Hematopoietic multipotent progenitor cell treated with erythropoietin and hydrocortisone succinate and interleukin-3 and kit ligand, for 17 days (in vitro differentiated cells): ENCODE measurements at places on chromosomes 1 and 21.
A peak's percentile ranks its signal among the peaks of the same experiment; 100 is the strongest.

GRCh38 chr1:37741662-37742061 lies 23.3 kb downstream of the EPHA10 start:
- DNase-seq: no peak

DNA sequence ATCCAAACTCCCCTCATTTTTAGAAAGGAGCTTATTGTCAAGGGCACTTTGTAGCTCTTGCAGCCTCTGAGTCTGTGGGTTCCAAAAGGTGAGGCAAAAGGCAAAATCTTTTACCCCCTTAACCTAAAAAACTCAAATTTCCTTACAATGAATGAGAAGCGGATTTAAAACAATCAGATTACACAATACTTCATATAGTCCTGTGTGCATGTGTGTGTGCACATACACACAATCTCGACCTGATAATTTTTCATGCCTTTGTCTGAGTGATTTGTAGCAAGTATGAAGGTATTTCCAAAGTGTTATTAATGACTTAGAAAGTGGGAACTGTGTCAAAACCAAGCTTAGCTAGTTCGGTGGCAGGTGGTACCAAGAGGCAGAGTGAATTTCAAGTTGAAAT lies 42.9 kb downstream of the GRIK1 start:
- no peak for DNase-seq

DNA sequence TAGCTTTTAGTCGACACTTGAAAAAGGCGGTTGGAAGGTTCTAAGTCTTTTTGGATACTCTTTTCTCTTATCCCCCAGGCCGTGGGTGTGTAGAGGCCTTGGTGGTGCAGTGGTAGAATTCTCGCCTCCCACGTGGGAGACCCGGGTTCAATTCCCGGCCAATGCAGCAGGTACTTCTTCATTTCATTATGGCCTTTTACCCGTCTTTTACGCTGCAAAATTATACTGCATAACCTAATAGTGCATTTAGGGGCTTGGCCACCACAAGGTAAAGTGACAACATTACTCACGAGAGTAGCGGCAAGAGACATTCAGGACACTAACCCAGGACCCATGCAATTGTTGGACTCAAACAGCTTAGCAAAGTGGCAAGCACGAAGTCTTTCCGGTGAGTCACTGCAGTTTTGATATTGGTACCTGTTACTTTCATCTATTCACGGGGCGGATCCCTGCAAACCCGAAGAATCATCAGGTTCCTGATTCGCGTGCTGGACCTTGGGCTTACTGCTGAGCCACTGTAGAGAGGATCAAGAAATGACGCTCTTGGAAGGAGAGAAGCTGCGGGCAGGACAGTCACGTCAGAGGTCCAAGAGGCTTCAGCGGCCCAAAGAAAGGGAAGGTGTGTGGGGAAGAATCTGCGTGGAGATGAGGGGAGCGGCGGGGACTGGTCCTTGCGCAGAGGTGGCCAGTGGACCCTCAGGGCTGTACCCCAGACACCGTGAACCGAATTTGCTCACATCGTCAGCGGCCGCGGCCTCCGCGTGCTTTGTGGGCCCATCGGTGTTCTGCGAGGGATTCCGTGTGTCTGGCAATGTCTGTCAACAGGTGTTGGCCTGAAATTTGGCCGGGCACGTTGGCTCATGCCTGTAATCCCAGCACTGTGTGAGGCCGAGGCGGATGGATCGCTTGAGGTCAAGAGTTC lies 12.9 kb upstream of the RNU1-4 start:
- DNase-seq: peak; percentile 5

DNA sequence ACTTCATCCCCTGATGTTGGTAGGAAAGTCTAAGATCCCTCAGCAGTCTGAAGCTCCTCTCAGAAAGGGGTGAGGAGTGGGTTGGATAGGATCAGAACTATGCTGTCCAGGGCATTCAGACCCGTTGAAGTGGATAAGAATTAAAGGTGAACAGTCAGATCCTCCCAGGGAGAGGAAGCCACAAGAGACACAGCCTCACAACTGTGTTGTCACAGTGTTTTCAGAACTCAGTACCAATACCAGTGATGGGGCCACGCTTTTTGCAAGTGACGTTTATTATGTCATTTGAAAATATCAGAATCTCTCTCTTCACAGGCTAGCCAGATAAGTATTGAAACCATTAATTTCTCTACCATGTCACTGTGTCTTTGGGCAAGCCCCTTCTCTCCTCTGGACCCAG lies 15.4 kb upstream of the EPS15 start:
- no peak for DNase-seq

DNA sequence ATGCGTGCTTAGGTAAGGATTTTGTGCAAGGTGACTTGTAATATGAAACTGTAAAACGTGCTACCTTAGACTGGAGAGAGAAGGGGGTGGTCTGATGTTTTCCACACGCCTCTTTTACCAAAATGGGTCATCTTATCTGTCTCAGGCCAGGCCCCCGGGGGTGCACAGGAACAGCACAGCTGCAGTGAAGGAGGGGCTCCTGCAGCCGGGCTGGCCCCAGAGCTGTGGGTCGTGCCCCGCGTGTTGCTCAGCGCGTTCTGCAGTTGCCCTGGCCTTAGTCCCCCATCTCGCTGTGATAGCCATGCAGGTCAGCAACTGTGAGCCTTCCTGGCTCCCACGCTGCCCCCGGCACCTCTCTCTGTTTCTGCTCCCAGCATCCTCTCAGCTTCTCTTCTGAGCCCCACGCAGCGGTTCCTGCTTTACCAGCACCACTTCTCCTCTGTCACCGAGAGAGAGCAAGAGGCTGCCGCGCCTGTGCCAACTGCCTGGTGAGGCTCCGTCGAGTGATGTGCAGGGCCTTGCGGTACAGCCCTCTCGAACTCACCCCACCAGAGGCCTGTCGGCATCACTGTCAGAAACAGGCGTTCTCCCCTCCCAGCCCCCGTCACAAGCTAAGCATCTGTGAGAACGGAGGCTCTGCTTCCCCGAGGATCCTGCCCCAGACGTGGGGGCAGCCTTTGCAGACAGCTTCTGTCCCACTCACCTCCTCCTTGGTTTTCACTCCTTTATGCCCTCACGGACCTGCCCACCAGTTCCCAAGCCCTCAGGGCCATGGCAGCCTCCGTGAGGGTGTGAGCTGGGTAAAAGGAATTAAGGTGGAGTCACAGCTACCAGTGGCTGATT lies 73.3 kb downstream of the ADARB1 start:
- DNase-seq: no peak

GRCh38 chr1:155226910-155227260 lies 18.4 kb downstream of the MTX1 start:
- DNase-seq: no peak

GRCh38 chr1:177162243-177162642 lies 2.3 kb downstream of the ASTN1 start:
- no peak for DNase-seq

DNA sequence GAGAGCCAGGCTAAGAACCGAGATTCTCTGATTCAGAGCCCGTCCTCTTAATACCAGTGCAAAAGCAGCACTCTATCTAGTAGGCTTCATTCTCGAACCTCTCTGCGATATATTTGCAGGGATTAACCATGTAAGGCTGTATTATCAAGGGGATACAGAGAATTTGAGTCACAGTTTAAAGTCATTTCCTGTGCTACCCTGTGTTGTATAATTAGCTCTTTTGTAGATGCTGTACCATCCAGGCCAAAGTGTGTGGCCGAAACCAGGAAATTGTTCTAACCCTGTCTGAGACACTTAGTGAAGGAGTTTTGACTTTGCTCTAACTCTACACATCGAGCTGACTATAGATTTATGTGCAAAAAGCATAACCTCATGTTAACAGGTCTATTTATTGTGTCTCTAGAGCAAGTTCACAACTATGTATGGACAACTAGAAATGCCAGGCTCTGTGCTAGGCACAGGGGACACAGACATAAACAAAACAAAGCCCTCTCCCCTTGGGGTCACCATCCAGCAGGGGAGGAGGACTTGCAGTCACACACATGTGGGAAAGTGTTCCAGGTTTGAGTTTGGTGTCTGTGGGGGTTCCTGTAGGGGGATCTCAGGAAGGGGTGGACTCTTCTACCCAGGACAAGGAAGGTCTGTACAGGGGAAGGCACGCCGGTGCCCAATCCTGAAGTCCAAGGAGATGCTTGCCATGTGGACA lies 182.2 kb downstream of the DHRS3 start:
- no peak for DNase-seq

DNA sequence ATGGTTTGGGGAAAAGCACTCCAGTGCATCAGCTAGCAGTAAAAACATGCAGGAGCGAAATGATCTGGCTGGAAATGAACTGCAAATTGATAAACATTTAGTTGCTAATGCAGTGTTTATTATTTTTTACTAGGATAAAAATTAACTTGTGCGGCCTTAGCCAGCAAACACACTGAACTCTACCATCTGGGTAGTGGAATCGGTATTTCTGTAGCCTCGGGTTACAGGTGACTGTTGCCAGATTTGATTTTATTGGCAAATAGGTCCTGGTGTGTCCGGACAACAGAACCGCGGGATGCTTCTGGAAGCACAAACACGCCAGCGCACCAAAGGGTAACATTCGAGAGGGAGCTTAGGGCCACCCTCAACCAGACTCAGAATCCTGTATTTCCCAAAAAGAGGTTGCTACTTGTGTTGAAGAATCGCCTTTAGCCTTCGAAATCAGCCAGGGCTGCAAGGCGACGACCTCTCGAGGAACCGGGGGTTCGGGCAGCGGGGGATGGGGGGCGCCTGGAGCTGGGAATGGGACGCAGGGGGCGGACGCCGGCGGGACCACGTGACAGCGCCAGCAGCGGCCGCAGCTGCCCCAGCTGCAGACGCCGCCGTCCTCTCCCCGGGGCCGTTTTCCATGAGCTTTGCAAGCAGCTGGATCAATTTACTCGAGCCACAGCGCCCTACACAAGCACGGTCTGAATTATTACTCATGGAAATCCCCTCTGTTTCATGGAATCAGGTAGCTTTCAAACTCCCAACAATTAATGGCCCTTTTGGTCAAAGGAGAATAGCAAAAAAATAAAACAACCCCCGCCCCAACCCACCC lies 158.8 kb downstream of the TOMM20 start:
- DNase-seq: no peak

GRCh38 chr1:151944126-151944856 lies 35.0 kb upstream of the THEM4 start:
- DNase-seq: peak; percentile 91

DNA sequence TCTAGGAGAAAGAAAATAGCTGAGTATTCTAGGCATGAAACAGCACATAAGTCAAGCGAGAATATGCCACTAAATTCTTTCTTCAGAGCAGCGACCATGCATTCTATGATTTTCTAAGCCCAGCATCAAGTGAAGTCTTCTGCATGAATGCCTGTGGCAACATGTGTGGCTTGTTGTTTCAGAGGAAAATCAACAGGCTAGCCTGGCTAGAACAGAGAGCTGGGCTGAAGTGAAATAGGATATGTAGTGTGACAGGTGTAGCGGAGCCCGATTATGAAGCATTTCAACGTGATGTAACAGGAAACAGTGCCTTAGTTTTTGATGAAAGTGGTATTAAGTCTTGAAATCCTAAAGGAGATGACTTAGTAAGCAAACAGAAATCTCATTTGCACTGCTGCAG lies 7.0 kb downstream of the CSDE1 start:
- no peak for DNase-seq

DNA sequence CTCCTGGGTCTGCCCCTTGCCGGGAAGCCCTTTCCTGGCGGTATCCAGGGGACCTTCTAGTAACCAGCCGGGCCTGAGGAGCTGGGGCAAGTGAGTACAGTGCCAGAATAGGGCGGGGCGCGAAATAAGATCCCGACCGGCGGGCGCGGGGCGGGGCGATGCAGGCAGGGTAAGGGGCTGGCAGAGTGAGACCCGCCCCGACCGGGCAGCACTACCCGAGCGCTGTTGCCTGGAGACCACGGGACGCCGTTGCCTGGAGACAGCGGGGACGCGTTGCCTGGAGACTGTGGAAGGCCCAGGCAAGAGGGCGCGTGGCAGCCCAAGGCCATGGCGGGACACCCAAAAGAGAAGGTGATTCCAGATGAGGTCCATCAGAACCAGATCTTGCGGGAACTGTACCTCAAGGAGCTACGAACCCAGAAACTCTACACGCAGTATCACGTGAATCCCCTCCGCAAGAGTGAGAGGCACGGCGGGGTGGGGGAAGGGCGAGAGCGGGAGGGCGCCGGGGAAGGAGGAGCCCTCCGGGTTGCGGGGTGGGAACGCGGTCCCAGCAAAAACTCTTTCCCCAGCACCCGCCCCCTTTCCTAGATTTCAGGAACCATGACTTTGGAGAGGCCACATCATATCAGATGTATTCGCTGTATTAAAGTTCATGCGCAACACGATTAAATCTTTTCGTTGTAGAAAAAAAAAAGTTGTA lies 24.3 kb downstream of the EBNA1BP2 start:
- no peak for DNase-seq

GRCh38 chr1:205571747-205572146 lies 60.1 kb downstream of the ELK4 start:
- DNase-seq: no peak

DNA sequence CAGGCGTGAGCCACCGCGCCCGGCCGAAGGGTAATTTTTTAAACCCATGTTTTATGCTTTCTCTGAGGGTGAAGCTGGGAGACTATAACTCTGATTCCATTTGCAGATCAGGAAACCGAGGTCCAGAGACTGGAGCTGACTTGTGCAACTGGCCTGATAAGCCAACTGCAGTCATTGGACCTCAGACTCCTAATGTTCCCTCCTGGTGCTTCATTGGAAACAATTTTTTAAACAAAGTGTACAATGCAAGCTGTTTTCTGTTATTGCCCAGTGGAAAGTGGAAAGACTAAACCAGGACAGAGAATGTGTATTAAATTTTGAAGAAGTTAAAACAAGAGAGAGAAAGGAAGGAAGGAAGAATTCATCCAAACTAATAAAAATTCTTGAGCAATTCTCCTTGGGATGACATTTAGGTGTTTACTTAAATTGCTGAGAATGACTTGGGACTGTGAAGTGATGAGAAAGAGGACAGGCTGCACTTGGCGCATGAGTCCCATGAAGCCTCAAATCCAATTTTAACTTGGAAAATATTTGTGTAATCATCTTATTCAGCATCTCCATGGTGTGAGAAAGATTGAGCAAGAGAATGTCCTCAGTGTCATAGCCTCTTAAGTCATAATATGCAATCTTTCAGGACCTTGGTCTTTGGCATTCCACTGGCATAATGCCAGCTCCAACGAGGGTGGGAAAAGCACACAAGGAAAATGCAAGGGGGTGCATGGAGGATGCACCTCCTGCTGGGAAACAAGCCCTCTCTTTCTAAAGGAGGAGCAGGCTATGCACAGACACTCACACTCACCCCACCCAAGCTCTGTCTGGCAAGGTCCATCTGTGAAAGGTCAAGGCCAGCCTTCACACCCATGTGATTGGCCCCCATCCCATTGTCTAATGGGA lies 342.0 kb downstream of the SIPA1L2 start:
- DNase-seq: no peak

GRCh38 chr21:45507888-45508508 lies 34.2 kb downstream of the SLC19A1 start:
- no peak for DNase-seq

DNA sequence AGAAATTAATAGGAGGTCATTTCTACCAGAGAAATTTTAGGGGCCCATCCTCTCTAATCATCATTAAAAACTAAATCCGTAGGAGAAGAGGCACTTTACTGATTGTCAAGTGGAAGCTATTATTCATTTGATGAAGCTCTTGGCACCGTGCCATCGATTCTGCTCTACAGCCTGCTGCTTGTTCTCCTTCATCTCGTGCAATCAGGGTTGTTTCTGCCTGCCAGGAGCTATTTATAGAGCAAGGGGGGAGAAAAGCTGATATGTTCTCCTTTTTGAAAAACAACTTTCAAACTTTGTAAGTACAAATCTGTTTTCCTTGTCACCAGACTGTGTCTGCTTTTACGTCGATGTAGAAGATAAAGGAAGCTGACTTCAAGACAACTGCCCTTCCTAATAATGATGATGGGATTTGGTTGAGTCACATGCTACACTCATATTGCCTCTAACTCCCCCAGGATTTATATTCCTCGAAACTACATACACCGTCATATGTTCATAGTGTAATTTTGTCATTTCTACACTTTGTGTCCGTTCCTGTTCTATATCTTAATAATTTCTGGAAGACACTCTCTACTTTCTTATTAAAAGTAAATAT lies 169.6 kb upstream of the LHX8 start:
- no peak for DNase-seq
